ENCODE measurements at places on chromosomes 1 and 21.
A peak's percentile ranks its signal among the peaks of the same experiment; 100 is the strongest.

GRCh38 chr1:31874942-31875341 is 59.1 kb upstream of the SPOCD1 start:
- no peak for DNase-seq

DNA sequence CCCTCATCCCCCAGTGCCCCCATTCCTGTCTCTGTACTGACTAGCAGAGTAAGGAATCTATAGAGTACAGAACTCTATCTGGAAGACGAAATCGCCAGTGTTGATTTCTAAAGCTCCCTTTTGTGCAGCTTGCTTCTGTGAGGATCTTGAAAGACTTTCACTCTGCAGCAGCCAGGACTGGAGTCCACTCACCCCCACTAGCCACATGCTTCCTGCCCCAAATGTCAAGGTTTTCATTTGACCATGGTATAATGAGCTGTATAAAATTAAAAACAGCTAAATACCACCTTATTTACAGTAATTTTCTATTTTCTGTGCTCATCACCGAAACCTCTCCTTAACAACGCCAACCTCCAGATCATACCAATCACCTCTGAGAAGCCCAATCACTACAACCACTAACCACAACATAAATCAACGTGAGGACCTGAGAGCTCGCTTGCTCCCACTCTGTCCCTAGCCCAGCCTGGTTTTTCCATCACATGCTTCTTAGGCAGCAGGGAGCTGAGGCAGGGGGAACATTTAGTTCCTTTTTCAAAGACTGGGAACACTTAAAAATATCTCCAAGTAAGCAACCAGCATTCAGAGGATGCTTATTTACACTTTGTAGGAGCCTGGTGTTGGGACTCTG is 56.1 kb upstream of the IRF2BP2 start:
- no peak for DNase-seq

- DNase-seq, result no peak
These were observed 316.1 kb downstream of the AJAP1 start for GRCh38 chr1:4970532-4970931.

GRCh38 chr1:73475316-73475870 is 722.6 kb downstream of the LRRIQ3 start:
- no peak for DNase-seq

- DNase-seq, result no peak
These were observed 207.2 kb upstream of the NFIA start for GRCh38 chr1:60875138-60875537.

- DNase-seq, result no peak
These were observed 66.9 kb downstream of the NFIA start for GRCh38 chr1:61149010-61149860.

GRCh38 chr1:10585242-10585641 is 110.5 kb downstream of the PEX14 start:
- DNase-seq, result no peak

DNA sequence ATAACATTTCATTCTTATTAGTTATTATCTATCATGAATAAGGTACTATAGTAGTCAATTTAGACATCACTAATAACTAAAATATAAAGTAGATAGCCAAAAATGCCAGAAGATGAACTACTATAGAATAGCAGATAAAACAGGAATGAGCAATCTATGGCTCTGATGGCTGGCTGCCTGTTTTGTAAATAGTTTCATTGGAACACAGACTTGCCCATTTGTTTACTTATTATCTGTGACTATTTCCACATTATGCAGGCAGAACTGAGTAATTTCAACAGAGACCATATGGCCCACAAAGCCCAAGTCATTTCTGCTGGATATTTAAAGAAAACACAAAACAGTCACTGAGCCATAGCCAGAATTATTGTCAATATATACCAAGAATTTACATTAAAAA is 222.1 kb downstream of the COL24A1 start:
- no peak for DNase-seq

- no peak for DNase-seq
These were observed 15.8 kb downstream of the CTSS start for GRCh38 chr1:150749720-150750311.

GRCh38 chr1:89407360-89407759 is 43.5 kb downstream of the GBP6 start:
- DNase-seq, result no peak

- DNase-seq, result no peak
These were observed 1.1 kb upstream of the CD46 start for GRCh38 chr1:207750631-207751305.

GRCh38 chr1:37930246-37931101 is 16.4 kb downstream of the INPP5B start:
- DNase-seq, result no peak

DNA sequence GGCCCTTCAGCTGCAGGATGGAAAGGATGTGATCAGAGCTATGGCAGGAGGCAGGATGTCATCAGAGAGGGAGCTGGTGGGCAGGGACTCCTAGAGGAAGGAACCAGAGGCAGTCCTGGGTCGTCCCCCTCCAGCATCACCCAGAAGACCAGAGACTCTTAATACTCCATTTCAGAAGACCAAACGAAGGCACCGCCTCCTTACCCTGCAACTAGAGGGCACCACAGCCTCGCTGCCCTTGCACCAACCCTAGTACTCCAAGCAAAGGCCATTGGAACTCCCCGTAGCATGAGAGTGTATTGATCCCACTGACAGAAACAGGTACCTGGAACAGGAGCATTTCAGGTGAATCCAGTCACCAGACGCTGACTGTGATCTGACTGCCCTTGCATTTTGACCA is 598.1 kb downstream of the NPHP4 start:
- no peak for DNase-seq

DNA sequence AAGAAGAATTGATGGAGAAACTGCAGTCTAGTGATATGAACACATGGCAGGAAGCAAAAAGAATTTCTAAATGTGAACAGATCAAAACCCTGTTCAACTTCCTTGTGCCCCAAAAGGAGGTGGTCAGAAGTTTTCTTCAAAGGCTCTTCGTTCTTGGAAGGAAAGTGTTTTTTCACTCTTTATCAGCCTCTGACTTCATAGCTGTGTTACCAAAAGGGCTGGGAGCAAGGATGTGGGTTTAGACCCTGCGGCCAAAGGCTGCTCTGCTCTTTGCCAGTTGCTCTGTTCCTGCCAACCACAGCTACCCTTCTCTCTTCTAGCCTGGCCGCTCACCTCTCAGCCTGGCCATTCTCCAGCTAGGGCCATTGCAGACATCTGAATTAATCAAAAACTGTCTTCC is 53.8 kb downstream of the PTGER3 start:
- no peak for DNase-seq

- DNase-seq, result no peak
These were observed 74.6 kb downstream of the COLGALT2 start for GRCh38 chr1:183962903-183963302.

GRCh38 chr1:235972311-235972689 is 92.6 kb downstream of the NID1 start:
- no peak for DNase-seq

DNA sequence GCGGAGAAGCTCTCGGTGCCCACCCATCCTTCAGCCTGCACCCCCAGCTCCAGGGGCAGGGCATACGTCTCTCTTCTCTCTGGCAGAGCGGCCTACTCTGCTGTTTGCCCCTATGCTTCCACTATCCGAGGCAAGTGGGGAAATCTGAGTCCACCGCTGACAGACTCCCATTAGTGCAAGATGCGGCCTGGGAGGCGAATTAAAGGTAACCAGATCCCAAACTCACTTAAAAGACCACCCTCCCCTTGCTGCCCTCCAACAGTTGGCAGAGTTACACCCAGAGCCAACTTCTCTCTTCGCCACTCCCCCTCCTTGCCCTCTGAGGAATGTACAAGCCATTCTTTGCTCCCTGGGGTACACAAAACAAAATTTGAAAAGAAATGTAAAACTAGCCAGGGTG is 6.4 kb downstream of the FOXD3 start:
- DNase-seq, result no peak

DNA sequence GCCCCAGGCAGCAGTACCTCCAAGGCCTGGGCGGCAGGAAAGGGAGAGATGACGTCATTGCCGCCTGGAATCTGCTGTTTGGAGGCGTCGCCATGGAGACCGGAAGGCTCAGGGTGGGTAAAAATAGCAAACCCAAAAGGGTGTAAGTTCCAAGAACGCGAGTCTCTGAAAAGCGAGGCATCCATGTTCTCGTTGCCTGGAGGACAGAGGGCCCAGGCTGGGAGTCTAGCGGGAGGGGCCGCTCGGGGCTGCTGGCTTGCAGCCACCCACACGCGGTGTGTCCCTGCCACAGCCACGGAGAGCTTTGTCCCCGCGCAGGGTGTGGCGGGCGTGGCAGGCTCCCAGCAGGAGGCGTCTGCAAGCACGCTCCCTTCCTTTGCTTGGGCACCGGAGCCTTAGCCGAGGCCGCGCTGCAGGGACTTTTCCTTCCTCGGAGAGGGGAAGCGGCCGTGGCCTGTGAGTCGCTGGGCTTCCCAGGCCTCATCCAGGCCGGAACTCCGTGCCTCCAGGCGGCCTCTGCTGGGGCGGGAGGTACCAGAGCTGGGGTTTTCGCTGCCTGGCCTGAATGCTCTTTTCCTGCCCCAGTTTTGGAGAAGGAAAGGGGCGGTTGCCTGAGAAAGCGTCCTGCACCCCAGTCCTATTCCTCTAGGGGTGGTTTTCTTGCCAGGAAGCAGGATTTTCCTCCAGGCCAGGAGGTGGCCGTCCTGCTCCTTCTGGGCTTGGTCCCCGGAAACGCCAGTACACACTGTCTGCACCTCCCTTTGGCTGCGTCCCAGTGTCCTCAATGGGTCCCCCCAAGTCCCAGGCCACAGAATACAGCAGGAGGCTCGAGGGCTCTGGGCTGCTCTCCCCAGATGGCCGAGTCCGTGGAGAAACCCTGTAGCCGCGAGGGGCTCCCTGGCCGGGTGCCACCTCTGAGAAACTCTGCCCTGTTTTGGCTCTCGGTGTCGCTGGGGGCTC is 15.3 kb upstream of the SKI start:
- DNase-seq, result no peak

GRCh38 chr1:232146514-232146913 is 483.4 kb downstream of the SIPA1L2 start:
- DNase-seq, result no peak

DNA sequence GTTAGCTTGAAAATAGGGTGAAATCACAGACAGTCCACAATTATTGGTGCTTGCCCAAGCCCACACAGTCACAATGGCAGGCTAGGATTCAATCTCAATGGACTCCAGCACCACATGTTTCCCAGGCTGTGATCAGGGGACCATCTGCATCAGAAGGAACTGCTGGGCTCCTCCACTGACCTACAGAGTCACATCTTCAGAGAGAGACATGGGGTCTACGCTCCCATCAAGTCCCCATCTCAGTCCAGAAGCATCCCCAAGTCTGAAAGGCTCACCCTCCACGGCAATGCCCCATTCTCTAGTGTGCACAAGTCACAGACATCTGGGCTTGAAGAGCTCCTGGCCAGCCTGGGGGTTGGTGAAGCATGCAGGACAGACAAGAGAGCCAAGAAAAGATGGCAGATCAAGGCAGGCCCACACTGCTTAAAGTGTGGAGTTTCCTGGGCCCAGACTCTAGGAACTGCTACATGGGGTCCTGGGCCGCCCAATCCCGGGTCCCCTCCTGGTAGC is 262.5 kb downstream of the NPHP4 start:
- no peak for DNase-seq

DNA sequence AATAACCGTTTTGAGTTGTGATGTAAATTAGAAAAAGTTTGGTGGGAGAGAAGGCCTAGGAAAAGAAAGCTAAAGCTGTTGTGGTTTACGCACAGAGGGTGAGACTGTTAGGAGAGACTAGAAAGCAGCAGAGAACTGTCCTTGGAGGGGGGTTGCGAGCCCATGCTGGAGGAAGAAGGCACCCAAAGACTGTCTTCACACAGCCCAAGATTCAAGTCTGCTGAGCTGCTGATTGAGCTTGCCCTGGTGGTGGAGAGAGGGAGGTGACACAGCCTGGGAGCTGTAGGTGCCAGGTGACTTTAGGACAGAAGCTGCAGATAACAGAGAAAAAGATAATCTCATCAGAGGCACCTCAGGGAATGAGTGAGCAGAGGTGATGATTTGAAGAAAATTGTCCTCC is 18.3 kb upstream of the TLR5 start:
- DNase-seq, result no peak

DNA sequence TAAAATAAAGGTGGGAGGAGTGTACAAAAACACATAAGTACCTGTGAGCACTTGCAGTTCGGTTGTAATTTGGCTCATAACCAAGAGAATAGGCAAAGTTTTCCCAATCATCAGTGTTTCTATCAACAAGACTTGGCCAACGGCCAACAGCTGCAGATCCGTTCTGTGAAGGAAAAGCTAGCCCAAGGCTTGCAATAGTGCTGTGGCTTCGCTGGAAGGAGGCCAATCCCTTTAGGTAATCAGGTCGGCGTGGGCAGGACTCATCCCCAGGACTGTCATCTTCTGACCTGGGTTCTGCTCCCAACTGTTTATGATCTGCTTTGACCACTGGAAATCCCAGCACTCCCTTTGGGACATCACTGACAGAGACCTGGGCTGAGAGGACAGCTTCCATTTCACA is 107.8 kb downstream of the LYST start:
- DNase-seq, result no peak

DNA sequence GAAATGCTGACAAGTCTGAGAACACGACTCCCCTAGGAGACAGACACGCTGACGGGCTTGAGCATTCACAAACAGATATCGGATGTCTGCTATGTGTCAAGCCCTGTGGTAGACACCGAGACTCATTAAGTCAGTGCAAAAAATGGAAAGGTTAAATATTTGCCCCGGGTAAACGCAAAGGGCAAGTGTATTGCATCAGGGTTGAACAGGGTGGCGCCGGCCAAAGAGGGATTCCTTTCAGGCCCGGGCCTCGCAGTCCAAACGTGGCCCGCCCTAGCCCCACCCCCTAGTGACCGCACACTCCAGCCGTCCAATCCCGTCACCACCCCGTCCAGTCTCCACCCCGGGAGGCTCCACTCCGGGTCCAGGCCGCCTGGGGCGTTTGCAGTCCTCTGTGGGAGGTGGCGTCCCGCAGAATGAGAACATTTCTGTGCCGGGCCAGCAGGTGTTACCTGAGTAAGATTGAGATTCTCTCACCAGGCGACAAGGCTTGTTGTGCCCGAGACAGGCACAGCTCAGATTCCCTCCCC is 16.3 kb upstream of the TMEM9 start:
- DNase-seq, result peak; percentile 92

- DNase-seq, result no peak
These were observed 53.3 kb downstream of the AKNAD1 start for GRCh38 chr1:108803548-108803947.

- DNase-seq, result no peak
These were observed 383.7 kb downstream of the ZP4 start for GRCh38 chr1:237507005-237507404.

- no peak for DNase-seq
These were observed 67.8 kb downstream of the TOMM20 start for GRCh38 chr1:235060607-235061470.

- DNase-seq, result no peak
These were observed 455.3 kb downstream of the KCNT2 start for GRCh38 chr1:196152975-196153374.

- DNase-seq, result no peak
These were observed 70.9 kb upstream of the COL6A1 start for GRCh38 chr21:45910548-45911221.

GRCh38 chr1:42206164-42206563 is 41.6 kb upstream of the GUCA2A start:
- no peak for DNase-seq

DNA sequence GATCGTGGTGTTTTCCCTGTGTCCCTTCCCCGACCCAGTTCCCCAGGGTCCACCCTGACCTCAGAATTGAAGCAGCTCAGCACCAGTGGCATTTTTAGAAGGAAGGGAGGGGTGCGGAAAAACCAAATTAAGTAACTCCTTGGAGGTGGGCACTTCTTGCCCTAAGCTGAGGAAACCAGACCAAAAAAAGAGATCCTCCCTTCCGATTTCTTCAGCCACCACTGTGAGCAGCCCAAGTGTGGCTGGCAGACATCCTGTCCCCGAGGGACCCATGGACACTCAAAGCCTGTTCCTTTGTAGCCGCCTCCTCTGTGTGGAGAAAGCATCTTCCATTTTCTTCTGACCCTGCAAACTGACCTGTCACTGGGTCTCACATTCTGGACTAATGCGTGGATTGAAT is 31.3 kb downstream of the KIRREL1 start:
- DNase-seq, result no peak
